Breast epithelium (tissue), 4 donors: ENCODE measurements at places on chromosomes 6 and 20. TPM values are rescaled to one million over a fixed set of nuclear protein-coding genes. Genes with fewer than 3 reads are reported as not detected.

The CD40 gene
- total RNA-seq, result 17.0 TPM

The CUL9 gene
- total RNA-seq, result 47.5 TPM

The TREM2 gene
- 10.5 TPM for total RNA-seq

The MEP1A gene
- total RNA-seq, result 1.3 TPM

The KIF13A gene
- total RNA-seq, result 40.0 TPM

The TFAP2D gene
- total RNA-seq, result not detected

The TDP2 gene
- 37.2 TPM for total RNA-seq

The CLIC5 gene
- 5.4 TPM for total RNA-seq

The EFCAB8 gene
- 0.32 TPM for total RNA-seq

The CFAP206 gene
- total RNA-seq, result 0.64 TPM

- DNase-seq, result no peak
Measured at GRCh38 chr6:136486357-136486756, 63.9 kb downstream of the MAP7 start.

- no peak for DNase-seq
Measured at GRCh38 chr6:140101367-140101766, 726.9 kb upstream of the CITED2 start.

GRCh38 chr20:51258582-51259165 lies 235.8 kb upstream of the KCNG1 start:
- DNase-seq, result no peak

GRCh38 chr6:53741034-53741823 lies 53.6 kb upstream of the LRRC1 start:
- no peak for DNase-seq

DNA sequence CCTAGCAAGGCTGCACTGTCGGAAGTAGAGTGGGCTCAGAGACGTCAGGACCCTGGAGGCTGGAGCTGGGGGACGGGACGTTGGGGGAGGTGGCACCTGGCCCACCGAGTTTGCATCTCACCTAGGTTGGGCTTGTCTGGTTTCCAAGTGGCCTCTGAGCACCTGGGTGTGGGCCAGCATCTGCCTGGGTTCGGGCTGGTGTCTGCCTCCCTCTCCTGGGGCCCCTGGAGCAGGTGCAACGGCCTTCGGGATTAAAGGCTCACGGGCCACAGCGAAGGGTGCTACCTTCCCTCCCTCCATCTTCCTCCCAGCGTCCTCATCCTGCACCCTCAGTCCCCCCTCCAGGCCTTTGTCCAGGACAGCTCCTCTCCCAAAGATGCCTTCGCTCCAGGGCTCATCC lies 6.0 kb downstream of the HRH3 start:
- DNase-seq, result no peak

- DNase-seq, result no peak
Measured at GRCh38 chr6:104548297-104548696, 311.4 kb downstream of the HACE1 start.

GRCh38 chr6:132936646-132937045 lies 122.3 kb downstream of the RPS12 start:
- no peak for DNase-seq

- DNase-seq, result no peak
Measured at GRCh38 chr6:157023958-157024357, 246.8 kb downstream of the ARID1B start.

- no peak for DNase-seq
Measured at GRCh38 chr20:58851221-58851968, 693 bp upstream of the GNAS-AS1 start.

GRCh38 chr6:47655719-47656595 lies 42.4 kb upstream of the ADGRF4 start:
- DNase-seq, result peak; percentile 22

DNA sequence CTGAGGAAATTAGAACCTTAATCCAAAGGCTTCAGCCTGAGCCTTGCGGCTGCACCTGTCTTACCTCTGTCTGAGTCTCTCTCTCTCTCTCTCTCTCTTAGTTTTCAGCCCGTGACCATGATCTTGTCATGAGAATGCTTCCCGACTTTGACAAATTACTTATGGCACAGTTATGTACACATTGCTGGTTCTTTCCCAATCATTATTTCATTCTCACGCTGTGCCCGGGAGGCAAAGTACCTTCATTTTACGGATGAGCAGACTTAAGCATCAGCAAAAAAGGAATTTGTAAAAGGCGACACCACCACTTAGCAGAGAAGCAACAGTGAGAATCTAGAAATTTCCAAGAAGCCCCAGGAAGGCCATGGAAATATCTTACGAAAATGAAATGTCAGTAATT lies 54.6 kb downstream of the GMPR start:
- no peak for DNase-seq

DNA sequence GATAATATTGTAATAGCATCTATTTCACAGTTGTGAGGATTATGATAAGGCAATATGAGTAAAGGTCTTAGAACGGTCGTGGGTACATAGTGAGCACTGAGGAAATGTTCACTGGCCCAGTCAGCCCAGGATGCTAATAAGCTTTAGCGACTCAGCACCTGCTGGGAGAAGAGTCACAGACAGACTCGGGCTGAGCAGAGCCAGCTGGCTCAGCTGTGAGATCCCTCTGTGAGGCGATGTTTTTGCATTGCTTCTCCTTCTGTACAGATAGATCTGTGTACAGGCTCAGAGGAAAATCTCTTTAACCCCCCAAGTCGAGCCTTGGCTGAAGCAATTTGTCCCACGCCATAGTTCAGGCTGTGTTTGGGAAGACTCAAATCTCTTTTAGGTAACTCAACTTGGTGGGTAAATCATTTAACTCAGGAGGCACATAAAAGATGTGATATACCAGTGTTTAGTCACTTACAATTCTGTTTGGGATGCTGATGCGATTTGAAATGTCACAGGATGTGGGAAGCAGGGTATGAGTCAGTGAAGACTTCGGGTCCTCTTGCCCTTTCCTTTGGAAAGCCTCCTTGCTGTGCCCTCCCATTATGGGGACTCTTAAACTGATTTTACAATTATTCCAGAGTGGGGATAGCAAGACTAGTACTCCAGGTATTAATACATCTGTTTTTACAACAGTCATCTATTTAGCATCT lies 53.1 kb downstream of the PHACTR1 start:
- no peak for DNase-seq

- no peak for DNase-seq
Measured at GRCh38 chr20:57364451-57364850, 13.4 kb downstream of the RAE1 start.

DNA sequence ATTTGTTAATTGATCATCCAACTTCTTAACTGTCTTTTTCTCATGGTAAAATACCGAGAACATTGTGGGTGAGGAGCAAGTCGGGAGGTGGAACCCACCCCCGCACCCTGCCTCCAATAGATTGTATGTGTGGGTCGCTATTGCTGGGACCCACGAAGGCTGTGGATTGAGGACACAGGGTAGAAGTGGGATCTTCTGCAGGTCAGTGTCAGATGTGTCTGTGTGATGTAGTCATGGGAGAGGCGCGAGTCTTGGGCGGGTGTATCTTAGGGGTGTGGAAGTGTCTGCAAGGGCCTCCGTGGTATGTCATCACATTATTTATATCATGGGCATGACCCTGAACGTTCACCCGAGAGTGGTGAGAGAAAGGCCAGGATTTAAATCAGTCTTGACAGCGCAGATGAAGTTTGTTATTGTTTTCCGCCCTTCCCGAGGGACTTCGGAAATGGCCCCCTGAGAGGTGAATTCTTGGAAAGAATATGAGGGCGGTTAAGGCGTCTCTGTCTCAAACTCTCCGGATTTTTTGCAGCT lies 472 bp upstream of the PAQR8 start:
- DNase-seq, result no peak

GRCh38 chr6:42226161-42226611 lies 8.5 kb upstream of the MRPS10 start:
- no peak for DNase-seq

DNA sequence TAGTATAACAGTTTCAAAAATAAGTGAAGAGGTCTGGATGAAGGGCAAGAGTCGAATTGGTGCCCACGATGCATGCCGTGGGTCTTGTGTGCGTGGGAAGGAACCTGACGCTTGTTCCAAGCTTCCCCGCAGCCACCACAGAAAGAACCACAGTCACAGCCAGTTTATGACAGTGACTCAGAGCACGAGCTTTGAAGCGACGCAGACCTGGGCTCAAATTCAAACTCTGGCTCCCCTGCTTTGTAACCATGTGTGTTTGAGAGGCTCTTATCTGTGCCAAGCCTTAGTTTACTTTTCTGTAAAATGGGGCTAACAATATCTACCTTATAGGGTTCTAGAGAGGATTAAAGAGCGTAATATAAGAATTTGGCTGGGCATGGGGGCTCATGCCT lies 65.5 kb downstream of the SYNJ2 start:
- DNase-seq, result no peak

DNA sequence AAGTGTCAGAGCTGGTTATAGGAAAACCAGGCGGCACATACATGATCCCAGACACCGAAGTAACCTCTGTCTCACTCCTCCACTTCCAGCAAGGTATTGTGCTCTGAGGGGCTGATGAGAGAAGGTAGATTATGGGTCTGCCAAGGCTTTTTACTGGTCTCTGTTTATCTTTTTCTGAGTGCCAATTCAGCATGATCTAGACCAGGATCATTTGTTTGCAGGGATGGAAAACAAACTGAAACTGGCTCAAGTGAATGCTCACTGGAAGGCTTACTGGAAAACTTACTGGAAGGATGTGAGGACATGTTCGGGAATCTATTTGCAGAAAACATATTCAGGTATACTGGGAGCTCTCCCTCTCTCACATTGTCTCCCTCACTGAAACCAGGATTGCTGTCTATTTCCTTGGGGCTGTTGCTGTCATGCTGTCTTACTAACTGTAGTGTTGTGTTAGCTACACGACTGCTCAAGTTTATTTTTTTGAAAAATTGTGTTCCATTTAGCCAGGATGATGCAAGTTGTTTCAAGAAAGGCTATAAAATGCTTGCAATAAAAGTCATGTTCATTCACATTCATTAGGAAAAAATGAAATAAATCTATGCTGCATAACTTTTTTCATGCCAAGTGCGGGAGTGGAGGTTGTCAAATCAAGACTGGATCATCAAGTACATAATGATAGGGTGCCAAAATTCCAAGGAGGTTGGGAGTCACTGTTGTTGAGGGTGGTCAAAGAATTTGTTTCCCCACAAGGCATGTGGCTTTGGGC lies 37.0 kb downstream of the KLHL31 start:
- no peak for DNase-seq

DNA sequence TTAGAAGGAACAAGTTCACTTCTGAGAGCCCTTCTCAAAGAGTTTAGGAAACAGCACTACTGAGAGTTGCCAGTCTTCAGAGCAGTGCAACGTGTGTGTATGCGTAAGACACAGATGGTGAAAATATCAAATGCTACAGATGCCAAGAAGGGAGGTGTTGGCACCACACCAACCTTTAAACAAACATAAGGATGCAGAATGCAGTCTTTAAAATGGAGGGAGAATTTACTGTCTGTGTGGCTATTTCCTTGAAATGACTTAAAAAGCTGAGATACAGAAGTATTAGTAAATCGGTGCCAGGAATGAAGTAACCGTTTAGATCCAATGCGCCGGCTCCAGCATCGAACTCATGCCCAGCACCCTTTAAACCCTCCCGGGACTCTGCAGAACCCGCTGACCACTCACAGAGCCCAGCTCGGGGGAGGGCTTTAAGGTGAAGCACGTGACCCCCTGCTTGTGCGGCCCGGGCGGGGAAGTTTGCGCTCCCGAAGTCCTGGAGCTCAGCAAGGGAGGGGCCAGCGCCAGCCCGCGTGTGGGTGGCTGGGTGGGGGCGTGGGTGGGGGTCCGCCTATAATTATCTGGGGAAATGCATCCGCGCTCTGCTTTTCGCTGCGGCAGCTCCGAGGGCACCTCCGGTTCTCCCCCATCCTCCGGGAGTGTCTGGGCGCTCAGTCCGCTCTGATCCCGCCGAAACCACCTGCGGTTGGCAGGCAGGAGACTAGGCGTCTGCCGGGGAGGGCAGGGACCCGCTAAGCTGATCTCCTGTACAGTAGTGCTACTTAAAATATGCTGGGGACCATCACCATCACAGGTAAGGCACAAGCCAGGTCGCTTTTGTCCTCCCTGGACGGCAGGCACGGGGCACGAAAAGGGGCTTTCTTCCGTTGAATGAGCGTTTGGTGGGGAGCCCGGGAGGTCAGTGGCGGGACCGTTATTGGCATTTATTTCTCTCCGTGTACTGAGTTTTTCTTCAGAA lies 66.0 kb downstream of the ZBTB2 start:
- DNase-seq, result no peak

GRCh38 chr6:105797983-105798453 lies 288.1 kb upstream of the PRDM1 start:
- no peak for DNase-seq
